ENCODE measurements at places on chromosomes 6 and 20.

DNA sequence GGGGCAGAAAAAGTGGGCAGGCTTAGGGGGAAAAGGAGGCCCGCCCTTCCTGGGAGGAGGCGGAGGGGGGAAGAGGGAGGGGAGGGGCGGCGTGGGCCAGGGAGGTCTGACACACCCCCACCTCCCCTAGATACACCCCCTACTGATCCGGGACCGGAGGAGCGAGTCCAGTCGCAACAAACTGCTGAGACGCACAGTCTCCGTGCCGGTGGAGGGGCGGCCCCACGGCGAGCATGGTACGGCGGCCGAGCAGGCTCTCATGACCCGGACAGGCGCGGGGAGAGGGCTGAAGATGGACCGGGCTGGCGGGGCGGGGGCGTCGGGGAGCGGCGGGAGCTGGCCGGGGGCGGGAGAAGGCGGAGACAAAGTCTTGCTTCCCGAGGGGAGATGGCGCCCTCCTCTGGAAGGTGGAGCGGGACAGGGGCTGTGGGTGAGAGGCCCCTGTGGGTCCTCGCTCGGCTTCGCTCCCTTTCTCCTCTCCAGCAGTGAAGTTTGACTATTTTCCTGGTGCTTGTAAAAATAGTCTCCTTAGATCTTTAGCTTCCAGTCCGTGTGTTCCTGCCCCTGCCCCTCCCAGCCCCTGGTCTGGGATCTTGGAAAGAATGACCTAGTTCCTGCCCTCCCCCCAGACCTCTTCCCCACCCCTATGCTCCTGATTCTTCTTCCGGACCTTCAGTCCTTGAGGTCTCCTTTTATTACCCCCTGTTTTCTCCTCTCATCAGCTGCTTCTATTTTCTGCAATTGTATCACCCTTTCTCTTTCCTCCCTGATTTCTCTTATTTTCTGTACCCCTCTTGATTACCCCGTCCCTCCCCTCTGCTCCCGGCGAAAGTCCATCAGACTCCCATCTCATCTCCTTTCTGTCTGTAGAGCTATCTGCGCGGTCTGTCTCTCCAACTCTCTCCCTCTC lies 6.1 kb downstream of the SYNGAP1 start:
- DNase-seq, result peak; percentile 29

DNA sequence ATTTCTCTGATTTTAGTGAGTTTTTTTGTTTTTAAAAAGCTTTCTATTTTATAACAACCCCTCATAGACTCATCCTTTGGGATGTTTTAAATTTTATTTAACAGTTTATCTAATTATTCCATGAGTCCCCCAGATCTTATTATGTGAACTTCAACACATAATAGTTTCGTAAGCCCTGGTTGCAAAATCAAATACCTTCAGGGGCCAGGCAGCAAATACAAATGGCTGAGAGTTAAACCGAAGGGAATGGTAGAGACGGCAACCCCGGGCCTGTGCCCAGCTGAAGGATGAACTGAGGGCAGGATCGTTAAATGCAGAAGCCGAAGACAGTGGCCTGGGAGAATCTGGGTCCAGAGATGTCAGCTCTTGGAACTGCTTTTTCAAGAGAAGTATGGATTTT lies 88.4 kb downstream of the RTN4IP1 start:
- no peak for DNase-seq

GRCh38 chr20:50790651-50791277 lies 4.1 kb upstream of the BCAS4 start:
- DNase-seq, result peak; percentile 71

DNA sequence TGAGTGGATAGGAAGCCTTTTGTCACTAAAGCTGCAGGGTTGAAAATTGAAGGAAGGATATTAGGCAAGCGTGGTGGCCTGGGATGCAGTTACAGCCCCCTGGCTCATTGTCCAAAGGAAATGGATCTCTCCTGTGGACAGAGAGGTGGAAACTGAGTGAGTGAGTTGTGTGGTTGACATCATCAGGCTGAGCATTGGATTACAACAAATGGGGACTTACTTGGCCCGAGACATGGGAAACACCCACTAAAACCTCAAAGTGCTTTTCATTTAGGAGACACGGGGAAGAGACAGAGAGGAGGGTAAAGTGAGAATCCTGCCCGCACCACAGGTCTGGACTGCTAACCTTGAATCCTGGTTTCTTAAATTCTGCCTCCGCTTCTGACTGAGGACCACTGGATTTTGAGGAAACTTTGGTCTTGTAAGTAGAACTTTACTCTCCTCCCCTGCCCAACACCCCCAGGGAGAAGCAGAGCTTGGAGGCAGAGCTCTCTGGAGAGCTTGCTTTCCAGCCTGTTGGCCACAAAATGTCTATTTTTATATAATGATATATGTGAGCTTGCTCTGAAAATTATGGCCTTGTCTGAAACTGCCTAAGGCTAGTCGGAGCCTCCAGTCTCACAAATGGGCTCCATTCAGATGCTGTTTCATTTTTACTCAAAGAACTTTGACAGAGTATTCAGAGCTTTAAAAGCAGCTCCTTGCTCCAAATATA lies at the start of gene PKIG:
PKIG (plus strand) TSS at position 269 of the 715 bp plus-strand sequence. CDS start 31,978 bp downstream, outside the sequence.
- no peak for DNase-seq

DNA sequence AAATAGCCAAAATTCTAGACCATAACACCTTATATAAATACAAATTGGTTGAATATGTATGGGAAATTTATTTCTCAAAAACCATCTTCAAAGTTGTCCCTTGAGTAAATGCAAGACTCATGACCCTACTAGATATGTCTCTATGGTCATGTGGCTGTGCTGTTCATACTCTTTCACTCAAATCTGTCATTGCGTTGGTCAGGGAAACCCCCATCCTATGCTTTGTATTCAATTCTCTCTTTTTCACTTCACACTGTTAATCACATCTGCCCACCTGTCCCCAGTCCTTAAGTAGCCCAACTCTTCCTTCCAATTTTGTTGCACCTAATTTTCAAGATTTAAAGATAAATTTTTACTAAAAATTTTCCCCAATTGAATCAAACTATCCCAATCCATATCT lies 51.0 kb downstream of the RPS12 start:
- DNase-seq, result no peak

DNA sequence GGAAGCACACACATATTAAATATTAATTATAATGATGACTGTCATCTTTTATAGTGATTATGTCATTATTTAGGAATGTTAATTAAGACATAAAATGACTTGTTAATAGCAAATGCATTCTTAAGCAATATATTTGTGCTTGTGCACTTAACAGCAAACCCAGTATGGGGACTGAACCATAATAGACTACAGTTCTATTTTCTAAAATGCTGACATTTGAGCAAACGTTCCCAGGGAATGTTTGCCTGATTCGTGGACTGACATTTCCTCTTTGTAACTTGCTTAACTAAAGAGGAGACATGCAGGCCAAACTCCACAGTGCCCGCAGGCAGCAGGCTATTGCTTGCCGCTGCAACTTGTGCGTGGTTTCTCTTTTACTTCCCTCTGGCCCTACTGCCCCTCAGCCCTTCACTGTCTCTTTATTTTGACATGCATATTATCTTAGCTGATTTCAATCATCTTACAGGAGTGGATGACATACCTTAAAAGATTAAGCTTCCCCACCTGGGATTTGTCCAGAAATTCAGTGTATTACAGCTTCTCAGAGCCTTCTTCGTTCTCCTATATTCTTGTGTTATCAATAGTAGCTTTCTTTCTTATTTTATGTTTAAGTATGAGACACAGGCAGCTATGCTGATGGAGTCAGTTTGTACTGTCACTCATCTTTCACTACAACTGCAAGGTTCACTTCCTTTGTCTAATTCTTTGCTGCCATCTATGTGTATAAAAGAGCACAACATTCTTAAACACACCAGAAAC lies 141.5 kb downstream of the GMDS start:
- peak; percentile 13 for DNase-seq

GRCh38 chr20:25178563-25179438 lies 16.7 kb upstream of the ENTPD6 start:
- peak; percentile 3 for DNase-seq

GRCh38 chr6:130047088-130047995 lies 29.0 kb downstream of the L3MBTL3 start:
- no peak for DNase-seq

DNA sequence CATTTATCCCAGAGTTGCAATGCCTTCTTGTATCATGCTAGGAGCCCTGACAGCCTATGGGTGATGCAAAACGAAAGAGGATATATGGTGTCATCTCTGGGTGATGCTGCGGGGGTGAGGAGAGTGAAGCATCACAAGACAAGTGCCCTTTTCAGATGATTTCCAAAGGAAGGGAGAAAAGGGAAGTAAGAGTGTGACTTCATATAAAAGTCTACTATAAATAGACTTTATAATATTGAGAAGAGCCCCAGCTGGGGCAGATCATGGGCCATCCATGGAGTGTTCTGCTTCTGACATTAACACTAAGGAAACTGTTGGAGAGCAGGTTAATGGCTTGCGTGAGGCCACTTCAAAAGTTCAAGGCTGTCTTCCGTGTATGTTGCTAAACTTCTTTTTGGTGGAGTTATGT lies 4.4 kb downstream of the CD83 start:
- DNase-seq, result no peak

GRCh38 chr20:18638768-18639167 lies 50.9 kb downstream of the DTD1 start:
- DNase-seq, result no peak

DNA sequence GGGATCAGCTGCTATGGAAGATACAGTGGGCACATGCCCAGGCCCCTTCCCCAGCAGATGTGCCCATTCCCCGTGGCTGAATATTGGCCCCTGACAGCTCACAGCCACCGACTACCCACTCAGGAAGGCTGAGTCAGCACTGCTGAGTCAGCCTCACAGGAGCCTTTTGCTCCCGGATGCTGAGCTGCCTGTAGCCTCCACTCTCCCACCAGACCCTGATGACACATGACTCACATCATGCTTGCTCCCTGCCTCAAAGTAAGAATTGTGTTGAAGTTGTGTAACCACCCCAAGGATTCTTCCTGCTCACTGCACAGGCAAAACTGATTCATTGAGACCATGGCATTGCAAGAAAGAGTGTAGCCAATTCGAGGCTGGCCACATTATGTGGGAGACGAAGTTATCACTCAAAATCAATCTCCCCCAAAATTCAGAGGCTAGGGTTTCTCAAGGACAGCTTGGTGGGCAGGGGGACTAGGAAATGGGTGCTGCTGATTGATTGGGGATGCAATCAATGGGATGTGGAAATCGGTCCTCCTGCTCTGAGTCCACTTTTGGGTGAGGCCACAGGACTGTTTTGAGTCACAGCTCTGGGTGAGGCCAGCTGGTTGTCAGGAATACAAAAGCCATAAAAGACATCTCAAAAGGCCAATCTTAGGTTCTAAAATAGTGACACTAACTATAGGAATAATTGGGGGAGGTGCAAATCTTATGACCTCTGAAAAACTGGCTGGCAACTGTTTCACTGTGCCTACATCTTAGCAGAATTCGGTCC lies 556.6 kb upstream of the CDH4 start:
- DNase-seq, result no peak

GRCh38 chr6:148996815-148997214 lies 250.0 kb downstream of the UST start:
- no peak for DNase-seq

DNA sequence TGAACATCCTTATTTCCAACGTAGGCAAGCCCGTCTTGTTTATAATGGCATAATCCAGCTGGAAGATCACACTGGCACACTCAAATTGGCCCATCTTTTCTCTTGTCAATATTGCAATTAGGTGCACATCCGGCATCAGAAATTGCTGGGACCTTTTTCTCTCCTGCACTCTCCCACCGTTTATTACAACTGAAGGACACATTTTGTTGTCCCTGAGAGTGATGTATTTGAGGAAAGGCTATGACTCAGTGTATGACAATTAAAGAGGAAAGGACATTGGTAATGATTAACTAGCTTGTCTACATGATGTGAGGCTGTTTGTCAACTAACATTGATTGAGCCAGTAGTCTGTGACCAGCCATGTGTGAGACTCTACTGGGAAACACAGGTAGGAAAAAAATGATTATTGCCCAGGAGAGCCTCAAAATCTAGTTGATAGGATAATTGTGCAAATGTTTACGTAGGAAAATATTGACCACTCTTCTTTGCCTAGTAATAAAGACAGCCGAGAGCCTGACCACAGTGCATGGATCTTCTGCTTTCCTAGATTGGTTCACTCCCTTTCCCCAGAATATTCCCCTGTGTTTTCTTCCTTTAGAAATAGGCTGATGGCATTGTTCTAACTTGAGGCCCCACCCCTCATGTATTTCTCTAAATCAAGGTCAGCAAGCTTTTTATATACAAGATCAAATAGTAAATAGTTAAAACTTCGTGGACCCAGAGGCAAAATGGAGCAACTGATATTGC lies 230.0 kb upstream of the BTBD3 start:
- peak; percentile 80 for DNase-seq

- DNase-seq, result no peak
Measured at GRCh38 chr6:89385846-89386245, 26.2 kb downstream of the RRAGD start.

- no peak for DNase-seq
Measured at GRCh38 chr6:7195339-7196018, 87.7 kb downstream of the RREB1 start.

GRCh38 chr20:58826271-58826670 lies 24.4 kb downstream of the GNAS-AS1 start:
- DNase-seq, result no peak

DNA sequence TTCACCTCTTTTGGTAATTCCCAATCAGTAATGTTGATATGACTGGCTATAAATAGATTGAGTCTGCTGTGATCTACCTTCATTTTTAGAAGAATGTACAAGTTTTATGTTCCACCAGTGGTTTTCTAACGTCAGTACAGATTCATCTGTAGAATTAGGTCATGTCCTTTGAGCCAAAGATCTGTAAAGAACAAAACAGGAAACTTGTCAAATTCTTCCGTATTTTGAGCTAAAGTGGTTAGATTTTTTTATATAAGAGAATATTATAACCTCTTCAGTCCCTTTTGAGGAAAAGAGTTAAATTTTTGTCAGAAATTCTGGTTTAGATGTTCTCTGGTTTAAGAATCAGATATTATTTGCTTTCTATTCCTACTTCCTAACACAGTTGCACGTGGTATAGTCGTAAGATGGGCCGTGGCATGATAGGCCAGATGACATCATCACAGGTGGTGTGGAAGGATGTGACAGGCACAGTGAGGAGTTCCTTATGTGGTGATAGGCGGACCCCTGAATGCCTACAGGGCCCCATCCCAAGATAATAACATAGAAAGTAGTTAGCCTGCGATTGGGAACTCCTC lies 62.3 kb downstream of the SNX9 start:
- no peak for DNase-seq

- DNase-seq, result no peak
Measured at GRCh38 chr6:155850408-155850841, 394.8 kb upstream of the NOX3 start.

DNA sequence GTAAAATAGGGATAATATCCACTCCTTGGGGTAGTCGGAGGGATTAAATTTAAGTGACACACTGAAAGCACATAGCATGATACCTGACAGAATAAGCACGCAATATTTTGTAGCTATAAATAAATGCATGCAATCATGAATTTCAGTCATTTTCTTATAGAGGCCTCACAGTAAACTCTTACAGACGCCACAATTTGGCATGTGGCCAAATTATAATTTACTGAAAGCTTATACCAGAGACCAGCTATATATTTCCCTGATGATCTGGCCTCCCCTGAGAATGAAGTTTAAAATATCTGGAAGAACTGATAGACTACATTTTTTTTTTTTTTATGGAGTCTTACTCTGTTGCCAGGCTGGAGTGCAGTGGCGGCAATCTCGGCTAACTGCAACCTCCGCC lies 40.9 kb downstream of the QRSL1 start:
- no peak for DNase-seq

- no peak for DNase-seq
Measured at GRCh38 chr6:102813489-102814275, 1420.2 kb downstream of the GRIK2 start.

Measured in DMS153 (cell line).